Stimulated activated CD4-positive, alpha-beta T cell treated with anti-CD3 and anti-CD28 coated beads, Interleukin-1b, Interleukin-23, amount 100 ng/mL, for 1 hour (primary cell): ENCODE measurements at places on chromosomes 6 and 20.

- no peak for DNase-seq
Observed at GRCh38 chr6:2147766-2148448, 97.5 kb downstream of the GMDS start.

DNA sequence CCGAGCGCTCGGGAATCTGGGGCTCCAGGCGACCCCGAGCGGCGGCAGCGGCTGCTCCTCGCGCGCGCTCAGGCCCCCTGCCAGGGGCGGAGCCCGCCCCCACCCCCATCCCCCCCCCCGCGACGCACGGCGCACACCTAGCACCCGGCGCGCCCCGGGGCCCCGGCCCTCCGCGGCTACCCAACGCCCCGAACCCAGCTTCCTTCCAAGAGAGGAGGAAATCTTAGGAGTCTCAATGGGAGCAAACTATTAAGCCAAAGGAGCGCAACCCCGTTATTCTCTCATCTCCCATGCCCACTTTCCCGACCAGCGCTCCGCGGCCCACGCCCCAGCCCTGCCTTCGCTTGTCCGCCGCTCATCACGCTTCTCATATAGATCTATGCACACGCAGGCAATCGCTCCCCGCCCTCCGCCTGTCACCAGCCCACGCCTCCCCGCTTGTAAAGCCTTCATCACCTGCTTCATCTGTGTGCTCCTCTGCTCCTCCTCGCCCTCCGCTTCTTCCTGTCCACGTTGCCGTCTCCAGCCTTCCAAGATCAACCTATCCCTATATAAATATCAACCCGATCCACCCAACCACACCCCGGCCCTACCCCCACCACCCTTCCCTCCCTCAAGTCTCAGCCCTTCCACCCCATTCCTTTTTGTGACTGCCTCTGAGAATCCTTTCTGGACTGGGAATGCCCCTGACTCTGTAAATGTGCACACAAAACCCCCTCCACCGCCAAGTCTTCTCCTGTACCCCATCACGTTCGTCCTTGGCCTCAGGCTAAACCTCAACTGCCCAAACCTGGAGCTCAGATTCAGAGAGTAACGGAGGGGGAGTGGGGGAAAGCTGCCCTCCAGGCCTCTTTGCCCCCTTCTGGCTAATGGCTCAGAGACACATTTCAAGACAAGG is at the start of gene DLK2:
Gene DLK2, minus strand, starts transcription at position 18 of the 898 bp plus-strand sequence. CDS start 723 bp downstream, outside the sequence.
- DNase-seq: peak; percentile 40

GRCh38 chr6:27893836-27894807 is 18.1 kb downstream of the OR2B2 start:
- peak; percentile 41 for DNase-seq

DNA sequence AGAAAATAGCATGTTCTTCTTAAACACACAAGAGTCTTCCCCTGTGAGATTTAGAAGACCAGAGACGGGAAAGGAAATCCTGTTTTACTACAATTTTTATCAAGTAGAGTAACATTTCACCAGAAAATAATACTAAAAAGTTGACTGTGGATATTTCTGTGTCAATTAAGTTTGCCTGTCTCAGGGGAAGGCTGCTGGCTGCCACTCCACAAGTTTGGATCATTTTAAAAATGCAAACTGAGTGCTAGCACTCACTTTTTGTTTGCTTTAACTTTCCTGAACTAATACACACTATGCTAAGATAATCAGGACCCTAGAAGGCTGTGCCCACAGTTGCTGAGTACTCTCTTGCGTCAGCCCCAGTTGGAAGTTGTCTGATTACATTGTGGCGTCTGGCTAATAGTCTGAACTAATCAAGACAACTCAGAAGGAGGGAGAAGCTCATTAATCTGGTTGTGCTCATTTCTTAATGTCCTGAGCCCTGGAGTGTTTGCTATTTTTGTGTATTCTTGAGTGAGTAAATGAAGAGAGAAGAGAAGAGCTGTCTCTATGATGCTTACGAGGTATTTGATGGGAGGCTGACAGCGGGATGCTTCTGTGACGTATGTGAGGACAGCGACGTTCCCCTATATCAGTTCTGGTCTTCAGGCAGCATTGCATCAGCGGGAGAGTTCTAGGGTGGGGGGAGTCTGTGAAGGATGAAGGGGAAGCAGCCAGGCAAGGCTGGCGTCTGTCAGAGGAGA is 664.2 kb downstream of the QKI start:
- DNase-seq: no peak

- DNase-seq: no peak
Observed at GRCh38 chr6:50289366-50289765, 239.6 kb upstream of the DEFB112 start.

- DNase-seq: peak; percentile 75
Observed at GRCh38 chr6:85482905-85483700, 33.2 kb downstream of the NT5E start.

DNA sequence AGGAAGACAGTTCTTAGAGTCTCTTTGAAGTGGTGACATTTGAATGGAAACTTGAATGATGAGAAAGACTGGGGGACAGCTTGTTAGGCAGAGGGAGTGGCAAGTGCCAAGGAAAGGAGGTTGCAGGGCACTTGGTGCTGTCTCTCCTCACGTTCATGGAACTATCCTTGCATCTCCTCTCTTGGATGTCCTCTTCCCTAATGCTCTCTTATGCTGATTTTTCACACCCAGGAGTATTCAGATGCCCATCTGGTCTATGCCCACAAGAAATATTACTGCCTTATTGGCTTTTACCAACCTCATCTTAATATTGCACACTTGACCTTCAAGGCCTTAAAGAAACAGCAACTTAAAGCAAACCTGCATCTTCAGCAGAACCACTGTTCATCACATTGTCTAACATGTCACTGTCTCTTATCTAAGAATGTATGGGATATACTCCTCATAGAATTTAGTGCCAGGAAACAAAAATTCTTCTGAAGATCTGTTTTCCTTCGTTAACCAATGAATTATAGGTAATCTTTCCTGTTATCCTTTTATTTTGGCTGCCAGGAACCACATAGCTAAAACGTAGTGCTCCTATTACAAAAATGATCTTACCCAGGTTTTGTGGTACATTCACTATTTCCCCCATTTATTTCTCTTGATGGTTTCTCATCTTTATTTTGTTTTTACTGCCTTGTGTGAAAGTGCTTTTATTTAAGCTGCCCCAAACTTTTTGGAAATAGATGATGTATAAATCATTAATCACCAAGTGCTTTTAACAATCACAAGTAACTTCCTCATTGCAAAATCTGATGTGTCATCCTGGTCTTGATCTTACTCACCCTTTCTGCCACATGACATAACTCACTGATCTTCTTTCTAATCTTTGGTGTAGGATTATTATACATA is 12.8 kb downstream of the RGS17 start:
- DNase-seq: no peak

GRCh38 chr6:39260456-39260855 is 31.2 kb upstream of the KCNK5 start:
- no peak for DNase-seq

GRCh38 chr6:25749837-25750236 is 4.7 kb upstream of the SLC17A4 start:
- no peak for DNase-seq

GRCh38 chr6:144939921-144940320 is 654.8 kb downstream of the UTRN start:
- DNase-seq: no peak

- no peak for DNase-seq
Observed at GRCh38 chr20:13099676-13100075, 90.9 kb downstream of the SPTLC3 start.

- no peak for DNase-seq
Observed at GRCh38 chr6:127484212-127484863, 25.1 kb upstream of the KIAA0408 start.

DNA sequence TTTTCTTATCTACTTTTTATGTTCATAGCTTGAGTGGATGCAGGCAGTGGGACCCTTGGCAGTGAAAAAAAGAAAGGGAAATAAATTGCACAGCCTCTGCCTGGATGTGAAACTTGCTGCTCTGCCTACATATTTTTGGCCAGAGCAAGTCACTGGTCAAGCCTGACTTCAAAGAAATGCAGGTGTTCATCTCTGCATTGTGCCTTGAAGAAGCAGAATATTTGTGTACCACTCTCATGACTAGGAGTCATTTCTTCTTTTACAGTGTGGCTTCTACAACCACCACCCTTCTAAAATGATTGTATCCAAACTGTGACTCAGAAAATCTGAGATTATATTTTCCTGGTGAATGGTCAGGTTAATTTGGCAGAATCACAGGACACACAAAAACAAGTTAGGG is 2.5 kb upstream of the KATNA1 start:
- DNase-seq: no peak

DNA sequence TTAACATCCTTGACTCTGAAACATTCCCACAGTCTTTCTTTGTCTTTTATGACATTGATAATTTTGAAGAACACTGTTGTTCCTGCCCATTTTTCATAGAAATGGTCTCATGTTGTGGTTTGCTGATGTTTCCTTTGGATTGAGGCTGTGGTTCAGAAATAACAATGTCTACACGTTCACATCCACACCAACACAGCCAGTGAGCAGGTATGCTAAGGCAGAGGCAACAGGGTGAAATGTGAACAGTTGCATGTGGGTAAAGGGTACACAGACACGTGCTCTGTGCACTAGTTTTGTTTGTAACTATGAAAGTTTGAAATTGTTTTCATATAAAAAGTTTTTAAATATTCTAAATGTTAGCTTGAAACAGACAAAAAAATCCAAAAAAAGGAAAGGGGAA is 78.4 kb downstream of the GINS1 start:
- no peak for DNase-seq

DNA sequence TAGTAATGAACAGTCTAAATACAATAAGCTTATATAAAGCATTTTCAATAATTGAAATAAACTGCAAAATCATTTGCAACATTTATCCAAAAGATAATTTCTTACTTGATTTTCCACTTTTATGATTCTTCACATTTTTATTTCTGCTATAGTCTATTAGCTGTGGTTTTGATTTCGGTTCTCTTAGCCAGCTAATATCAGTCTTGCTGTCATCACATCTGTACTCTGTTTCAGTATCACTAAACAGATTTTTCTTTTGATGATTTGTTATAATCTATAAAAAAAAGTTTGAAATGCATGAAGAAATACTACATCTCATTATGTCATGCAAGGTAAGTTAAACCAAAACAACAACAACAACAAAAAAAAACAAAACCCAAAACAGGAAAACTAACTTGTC is 53.2 kb downstream of the SYCP2 start:
- DNase-seq: no peak

DNA sequence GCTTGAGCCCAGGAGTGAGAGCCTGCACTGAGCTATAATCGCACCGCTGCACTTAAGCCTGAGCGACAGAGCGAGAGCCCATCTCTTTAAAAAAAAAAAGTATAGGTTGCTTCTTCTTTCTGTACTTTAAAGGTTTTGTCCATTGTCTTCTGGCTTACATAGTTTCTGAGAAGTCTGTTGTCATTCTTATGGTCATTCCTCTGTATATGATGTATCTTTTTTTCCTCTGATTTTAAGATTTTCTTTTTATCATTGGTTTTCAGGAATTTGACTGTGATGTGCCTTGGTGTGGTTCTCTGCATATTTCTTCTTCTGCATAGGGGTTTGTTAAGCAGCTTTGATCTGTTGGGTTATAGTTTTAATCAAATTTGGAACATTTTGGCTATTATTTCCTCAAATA is 29.1 kb downstream of the QRSL1 start:
- DNase-seq: no peak

DNA sequence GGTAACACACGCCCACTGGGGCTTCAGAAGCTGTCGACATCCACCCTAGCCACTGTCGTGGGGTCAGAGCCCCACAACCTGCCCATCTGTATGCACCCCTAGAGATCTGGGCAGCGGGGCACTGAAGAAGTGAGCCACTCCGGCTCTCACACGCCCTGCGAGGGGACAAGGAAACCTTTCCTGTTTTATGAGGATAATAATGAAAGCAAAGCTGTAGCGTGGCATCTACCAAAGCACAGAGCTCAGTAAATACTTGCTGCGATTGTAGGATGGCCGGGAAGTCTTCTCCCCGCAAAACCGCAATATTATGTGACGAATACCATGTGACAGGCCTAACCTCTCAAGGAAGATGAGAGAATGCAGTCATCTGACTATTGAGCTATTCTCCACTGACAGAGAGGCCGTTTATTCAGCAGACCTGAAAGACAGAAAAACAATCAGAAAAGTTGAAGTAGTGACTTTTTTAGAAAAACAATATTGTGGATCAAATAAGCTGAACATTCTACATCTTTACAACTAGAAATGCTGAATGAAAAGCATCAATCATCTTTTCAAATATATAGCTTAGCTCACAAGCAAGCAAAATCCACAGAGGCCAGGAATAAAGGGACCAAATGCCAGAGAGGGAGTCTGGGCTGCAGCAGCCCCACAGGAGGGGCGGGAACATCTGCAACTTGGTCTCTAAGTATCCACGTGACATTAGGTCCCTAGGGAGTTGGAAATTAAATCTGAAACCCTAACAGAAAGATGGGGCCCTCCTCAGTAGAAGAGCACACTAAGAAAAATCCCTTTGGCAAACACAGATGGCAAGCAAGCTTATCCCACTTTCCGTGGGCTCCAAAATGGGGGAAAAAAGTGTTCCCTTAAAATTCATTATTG is 207.8 kb downstream of the TTLL2 start:
- DNase-seq: no peak

GRCh38 chr6:72784581-72784980 is 162.7 kb downstream of the KCNQ5 start:
- DNase-seq: no peak

DNA sequence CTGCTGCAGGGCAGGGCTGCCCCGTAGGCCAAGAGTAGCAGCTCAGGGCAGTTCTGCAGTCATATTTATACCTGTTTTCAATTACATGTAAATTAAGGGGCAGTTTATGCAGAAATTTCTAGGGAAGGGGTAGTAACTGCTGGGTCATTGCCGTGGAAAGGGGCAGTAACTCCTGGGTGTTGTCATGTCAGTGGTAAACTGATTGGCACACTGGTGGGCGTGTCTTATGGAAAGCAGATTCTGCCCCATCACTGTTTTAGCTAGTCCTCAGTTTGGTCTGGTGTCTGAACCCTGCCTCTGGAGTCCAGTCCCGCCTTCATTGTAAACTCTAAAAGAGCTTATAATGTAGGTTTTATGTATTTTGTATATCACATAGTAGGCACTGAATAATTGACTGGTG is 22.1 kb downstream of the MAP3K4 start:
- DNase-seq: no peak

DNA sequence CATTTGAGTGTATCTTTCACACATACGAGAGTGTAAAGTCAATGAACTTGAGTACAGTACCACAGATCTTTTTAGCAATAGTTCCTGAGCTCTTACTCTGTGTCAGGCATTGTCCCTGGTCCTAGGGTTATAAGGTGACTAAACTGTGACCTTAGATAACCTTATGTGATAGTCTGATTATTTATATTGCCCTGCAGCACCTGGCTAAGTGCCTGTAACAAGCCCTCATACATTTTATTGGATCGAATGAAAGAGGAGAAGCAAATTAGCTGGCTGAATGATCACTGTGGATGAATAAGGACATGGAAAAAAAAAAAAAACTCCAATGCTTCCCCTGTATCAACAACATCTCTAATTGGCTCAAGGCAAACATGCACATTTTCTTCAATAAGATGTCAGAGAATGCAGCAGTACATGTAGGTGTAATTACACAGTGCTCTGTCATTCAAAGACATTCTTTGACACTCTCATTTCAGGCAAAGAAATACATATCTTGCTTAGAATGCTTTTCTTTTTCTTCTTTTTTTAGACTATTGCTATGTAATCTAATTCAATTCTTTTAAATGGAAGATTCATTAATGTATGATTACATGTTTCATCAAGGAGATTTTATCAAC is 153.4 kb downstream of the PHACTR1 start:
- DNase-seq: no peak
